Aorta (tissue), 5 donors: ENCODE measurements at places on chromosomes 1 and 21. TPM values are rescaled to one million over a fixed set of nuclear protein-coding genes. Genes with fewer than 3 reads are reported as not detected.

- H3K36me3 ChIP-seq = no peaks in the 10 kb centered on the region
- no peak overlapping the region for H3K27ac ChIP-seq
- H3K4me3 ChIP-seq = no peak overlapping the region
- DNase-seq = no peak
Observed at GRCh38 chr21:26377111-26377694, 195.9 kb downstream of the CYYR1 start.

- H3K4me1 ChIP-seq = no peaks in the 10 kb centered on the region
- DNase-seq = no peak
- H3K27ac ChIP-seq = peak overlapping the region; percentile 64
- H3K4me3 ChIP-seq = no peak overlapping the region
- no peaks in the 10 kb centered on the region for H3K36me3 ChIP-seq
- H3K27me3 ChIP-seq = no peaks in the 10 kb centered on the region
Observed at GRCh38 chr1:223711747-223712193, 569 bp upstream of the CAPN2 start.

The IL12RB2 gene
- 5.3 TPM for total RNA-seq

DNA sequence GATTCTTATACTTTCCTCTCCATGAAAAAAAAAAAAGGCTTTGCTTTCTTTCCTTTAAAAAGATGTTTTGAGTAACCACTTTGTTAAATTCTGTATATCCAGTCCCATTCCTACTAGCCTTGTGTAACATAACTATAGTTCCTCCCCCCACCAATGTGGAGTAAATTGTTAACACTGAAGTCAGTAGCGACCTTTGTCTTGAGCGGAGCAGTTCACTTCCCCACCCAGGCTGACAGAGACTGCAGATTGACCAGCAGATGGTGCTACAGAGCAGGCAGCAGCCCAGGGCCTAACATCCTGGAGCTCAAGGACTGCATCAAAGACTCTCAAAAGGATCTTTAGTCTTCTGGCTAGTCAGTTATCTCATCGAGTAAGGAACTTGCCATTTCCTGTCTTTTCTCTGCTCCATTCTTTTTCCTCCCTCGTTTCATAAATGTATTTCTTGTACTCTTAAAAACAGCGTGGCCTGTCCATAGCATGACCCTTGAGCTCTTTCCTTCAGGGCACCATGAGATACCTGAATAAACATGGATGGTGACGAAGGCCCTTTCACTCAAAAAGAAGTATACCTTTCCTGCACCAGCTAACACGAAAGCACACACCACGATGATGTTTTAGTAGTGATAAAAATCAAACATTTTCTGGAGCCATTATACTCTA is 503.5 kb upstream of the PKN2 start:
- no peaks in the 10 kb centered on the region for H3K4me1 ChIP-seq
- peaks cover 2% of the 10 kb centered on the region for H3K27me3 ChIP-seq
- DNase-seq = peak; percentile 77
- no peaks in the 10 kb centered on the region for H3K36me3 ChIP-seq

DNA sequence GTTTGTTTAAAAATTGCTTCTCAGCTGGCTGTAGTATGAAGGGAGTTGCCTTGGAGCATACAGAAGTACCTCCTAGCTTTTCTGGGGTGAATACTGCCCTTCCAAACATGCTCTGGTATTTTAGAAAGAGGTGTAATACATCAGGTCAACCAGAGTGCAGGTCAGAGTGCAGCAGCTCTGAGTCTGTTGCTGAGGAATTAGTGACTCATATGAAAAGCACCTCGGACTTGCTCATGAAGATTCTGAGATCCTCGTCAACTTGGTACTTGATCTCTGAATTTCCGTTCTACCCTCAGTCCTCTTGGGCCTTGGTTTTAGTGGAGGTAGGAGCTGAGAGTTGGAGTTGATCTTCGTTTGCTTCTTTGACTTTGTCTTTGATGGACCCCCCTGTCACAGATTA is 67.3 kb downstream of the NOS1AP start:
- H3K36me3 ChIP-seq = no peaks in the 10 kb centered on the region
- no peak overlapping the region for H3K4me3 ChIP-seq
- no peak overlapping the region for H3K27ac ChIP-seq
- no peak for DNase-seq
- peaks cover 5% of the 10 kb centered on the region for H3K4me1 ChIP-seq

- no peaks in the 10 kb centered on the region for H3K36me3 ChIP-seq
- H3K4me3 ChIP-seq = no peak overlapping the region
- no peak for DNase-seq
- no peak overlapping the region for H3K27ac ChIP-seq
- H3K4me1 ChIP-seq = no peaks in the 10 kb centered on the region
Observed at GRCh38 chr1:22044690-22045420, 7.7 kb upstream of the CDC42 start.

The LRRC3 gene
- total RNA-seq = 1.6 TPM

DNA sequence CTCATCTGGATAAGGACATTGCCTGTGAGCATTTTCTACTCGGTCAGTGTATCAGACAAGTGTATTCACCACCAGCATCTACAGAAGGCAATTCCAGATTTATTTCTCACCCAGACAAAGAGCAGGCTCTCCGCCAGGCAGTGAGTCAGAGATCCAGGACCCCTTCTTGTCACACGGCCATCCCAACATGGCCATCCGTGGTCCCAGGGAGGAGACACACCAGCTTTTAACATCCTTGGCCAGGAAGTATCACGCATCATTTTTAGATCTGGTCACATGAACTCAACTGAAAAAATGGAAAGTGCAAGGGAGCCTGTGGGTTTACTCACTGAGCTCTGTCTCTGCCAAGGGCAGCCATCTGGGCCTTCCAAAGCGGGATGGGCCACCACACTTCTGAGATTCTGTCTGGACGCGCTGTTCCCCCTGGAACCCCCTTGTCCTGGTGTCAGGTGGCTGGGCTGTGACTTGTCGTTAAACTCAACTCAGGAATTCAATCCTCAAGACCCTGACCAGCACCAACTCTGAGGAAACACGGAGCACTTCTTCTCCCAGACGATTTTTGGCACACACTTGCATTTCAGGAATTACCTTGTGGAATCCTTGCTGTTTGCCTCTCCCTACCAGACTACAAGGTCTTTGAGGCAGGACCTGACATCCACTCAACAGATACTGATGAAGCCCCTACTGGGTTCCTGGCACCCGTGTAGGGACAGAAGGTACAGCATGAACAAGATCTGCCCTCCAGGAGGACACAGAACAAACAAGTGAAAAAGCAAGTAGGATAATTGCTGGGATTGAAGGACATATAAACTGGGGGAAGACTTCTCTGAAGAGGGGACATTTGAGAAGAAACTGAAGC is 21.6 kb upstream of the CCSAP start:
- no peak for DNase-seq
- H3K4me1 ChIP-seq = no peaks in the 10 kb centered on the region
- no peaks in the 10 kb centered on the region for H3K27me3 ChIP-seq
- no peak overlapping the region for H3K4me3 ChIP-seq
- no peaks in the 10 kb centered on the region for H3K36me3 ChIP-seq

The GJB3 gene
- 0.42 TPM for total RNA-seq

DNA sequence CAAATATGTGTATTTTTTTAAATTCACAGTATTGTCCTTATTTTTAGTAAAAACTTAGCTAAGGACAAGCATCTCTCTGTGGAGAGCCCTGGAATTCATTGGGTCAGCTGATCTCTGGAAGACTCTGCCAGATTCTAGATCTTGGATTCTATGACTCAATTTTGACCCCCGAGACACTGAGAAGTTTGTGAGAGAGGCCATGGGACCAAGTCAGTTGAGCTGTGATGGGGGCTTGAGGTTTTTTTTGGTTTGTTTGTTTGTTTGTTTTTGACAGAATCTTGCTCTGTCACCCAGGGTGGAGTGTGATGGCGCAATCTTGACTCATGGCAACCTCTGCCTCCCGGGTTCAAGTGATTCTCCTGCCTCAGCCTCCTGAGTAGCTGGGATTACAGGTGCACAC is 13.5 kb downstream of the SHISA4 start:
- peaks cover 12% of the 10 kb centered on the region for H3K36me3 ChIP-seq
- H3K4me3 ChIP-seq = no peak overlapping the region
- peaks cover 9% of the 10 kb centered on the region for H3K4me1 ChIP-seq
- no peaks in the 10 kb centered on the region for H3K27me3 ChIP-seq

The C1QC gene
- total RNA-seq = 203 TPM

DNA sequence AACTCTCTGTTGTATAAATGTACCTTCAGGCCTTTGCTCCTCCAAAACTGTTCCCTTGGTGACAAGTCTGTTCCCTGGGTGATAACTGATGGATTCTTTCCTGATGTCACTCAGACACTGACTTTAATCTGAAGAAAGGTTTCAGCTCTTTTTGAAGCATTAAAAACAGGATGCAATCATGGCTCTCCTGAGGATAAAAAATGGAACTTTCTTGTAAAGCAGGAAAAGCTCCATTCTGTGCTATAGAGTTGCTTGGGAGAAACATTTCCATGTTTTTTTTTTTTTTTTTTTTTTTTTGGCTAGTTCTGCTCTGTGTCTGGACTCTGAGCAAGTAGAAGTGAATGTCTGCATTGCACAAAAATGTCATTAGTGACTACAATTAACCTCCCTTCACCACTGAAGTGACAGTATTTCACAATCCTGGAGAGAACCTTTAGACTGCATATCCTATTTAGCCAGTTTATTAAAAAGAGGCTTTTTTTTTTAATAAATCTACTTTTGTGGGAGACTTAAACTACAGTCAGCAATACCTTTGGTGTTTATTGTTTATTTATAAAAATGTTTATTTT is 101.7 kb upstream of the PRMT6 start:
- no peaks in the 10 kb centered on the region for H3K27me3 ChIP-seq
- H3K4me3 ChIP-seq = no peak overlapping the region

GRCh38 chr21:45590246-45590725 is 48.0 kb upstream of the SLC19A1 start:
- no peaks in the 10 kb centered on the region for H3K36me3 ChIP-seq
- peak; percentile 84 for DNase-seq
- H3K4me3 ChIP-seq = no peak overlapping the region
- no peak overlapping the region for H3K27ac ChIP-seq
- no peaks in the 10 kb centered on the region for H3K4me1 ChIP-seq

DNA sequence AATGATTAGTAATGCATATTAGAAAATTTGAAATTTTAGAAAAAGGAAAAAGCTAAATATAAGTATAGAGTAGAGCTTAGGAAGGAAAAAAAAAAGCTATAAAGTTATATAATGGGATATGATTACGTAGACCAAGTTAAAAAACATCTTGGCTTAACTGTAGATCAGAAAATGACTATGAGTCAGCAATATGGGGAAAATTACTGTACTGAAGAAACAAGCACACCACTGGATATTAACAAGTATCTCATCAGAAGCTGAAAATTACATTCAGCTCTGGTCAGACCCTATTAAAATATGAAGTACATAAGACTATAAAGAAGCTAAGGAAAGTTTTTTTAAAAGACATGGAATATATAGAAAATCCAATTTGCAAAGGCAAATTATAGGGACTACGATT is 19.5 kb downstream of the DNAJC8 start:
- peaks cover 4% of the 10 kb centered on the region for H3K36me3 ChIP-seq
- H3K27me3 ChIP-seq = no peaks in the 10 kb centered on the region
- no peak overlapping the region for H3K27ac ChIP-seq
- H3K4me1 ChIP-seq = no peaks in the 10 kb centered on the region
- no peak overlapping the region for H3K4me3 ChIP-seq

DNA sequence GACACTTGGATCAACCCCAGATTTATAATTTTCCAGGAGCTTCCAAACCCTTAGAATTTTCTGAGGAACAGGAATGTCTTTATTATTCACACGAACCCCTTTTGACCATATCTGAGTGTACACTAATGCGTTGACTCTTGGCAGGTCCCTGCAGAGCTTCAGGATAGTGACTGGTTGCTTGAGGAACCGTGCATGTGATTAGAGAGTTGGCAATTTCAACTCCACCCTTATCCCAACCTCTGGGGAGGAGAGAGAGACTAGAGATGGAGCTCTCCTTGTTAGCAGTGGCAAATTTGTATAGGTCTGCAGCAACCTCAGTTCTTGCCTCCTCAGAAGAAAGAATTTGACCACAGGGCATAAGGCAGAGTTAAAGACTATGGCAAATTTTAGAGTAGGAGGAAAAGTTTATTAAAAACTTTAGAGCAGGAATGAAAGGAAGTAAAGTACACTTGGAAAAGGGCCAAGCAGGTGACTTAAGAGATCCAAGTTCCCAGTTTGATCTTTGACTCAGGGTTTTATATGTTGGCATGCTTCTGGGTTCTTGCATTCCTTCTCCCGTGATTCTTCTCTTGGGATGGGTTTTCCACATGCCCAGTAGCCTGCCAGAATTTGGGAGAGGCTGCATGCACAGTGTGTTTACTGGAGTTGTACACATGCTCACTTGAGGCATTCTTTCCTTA is 93.8 kb upstream of the ETV3 start:
- no peak overlapping the region for H3K27ac ChIP-seq
- H3K36me3 ChIP-seq = no peaks in the 10 kb centered on the region
- DNase-seq = no peak
- H3K4me1 ChIP-seq = no peaks in the 10 kb centered on the region
- no peak overlapping the region for H3K4me3 ChIP-seq
- no peaks in the 10 kb centered on the region for H3K27me3 ChIP-seq

- no peak overlapping the region for H3K27ac ChIP-seq
- H3K4me3 ChIP-seq = no peak overlapping the region
- no peaks in the 10 kb centered on the region for H3K4me1 ChIP-seq
- no peaks in the 10 kb centered on the region for H3K36me3 ChIP-seq
- H3K27me3 ChIP-seq = no peaks in the 10 kb centered on the region
Observed at GRCh38 chr1:246169019-246169418, 338.1 kb downstream of the SMYD3 start.

The MYCBP gene
- 11.9 TPM for total RNA-seq

DNA sequence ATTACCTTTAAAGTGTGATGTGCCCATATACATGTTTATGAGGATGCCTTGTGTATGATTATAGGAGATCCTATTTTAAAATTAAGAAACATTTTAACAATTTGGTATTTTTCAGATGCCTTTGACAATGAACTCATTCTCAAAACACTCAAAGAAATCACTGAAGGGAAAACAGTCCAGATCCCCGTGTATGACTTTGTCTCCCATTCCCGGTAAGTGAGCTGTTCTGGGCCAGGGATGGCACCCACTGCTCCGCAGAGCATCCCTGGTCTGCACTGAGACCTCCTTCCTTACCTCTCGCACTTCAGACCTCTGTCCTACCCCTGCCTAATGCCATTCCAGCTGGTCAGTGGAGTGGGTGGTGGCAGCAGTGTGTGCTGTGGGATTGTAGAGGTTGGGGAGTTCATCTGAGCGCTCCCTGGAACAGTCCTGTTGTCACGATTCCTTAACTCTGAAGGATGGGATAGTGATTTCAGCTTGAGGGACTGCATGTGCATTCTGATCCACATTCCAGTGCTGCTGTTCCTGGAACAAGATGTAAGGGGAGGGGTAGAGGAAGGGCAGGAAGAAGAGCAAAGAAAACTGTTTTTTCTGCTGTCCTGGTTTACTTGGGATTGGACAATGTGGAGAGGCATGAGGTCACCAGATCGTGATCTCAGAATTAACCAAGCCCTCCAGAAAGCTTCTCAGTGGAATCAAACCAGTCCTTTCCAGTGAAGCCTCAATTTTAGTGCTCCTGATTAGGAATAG is 63.9 kb downstream of the UCK2 start:
- H3K4me1 ChIP-seq = no peaks in the 10 kb centered on the region
- DNase-seq = no peak
- H3K27me3 ChIP-seq = no peaks in the 10 kb centered on the region
- H3K4me3 ChIP-seq = no peak overlapping the region

GRCh38 chr1:53738205-53739108 is 507 bp downstream of the GLIS1 start:
- no peaks in the 10 kb centered on the region for H3K4me1 ChIP-seq
- no peak overlapping the region for H3K27ac ChIP-seq
- peak overlapping the region; percentile 54 for H3K4me3 ChIP-seq
- peak; percentile 45 for DNase-seq
